NCI-H2081 treated with DMSO at 0.1 percent for 48 hours (cell line): ENCODE measurements at places on chromosomes 2 and 18.

DNA sequence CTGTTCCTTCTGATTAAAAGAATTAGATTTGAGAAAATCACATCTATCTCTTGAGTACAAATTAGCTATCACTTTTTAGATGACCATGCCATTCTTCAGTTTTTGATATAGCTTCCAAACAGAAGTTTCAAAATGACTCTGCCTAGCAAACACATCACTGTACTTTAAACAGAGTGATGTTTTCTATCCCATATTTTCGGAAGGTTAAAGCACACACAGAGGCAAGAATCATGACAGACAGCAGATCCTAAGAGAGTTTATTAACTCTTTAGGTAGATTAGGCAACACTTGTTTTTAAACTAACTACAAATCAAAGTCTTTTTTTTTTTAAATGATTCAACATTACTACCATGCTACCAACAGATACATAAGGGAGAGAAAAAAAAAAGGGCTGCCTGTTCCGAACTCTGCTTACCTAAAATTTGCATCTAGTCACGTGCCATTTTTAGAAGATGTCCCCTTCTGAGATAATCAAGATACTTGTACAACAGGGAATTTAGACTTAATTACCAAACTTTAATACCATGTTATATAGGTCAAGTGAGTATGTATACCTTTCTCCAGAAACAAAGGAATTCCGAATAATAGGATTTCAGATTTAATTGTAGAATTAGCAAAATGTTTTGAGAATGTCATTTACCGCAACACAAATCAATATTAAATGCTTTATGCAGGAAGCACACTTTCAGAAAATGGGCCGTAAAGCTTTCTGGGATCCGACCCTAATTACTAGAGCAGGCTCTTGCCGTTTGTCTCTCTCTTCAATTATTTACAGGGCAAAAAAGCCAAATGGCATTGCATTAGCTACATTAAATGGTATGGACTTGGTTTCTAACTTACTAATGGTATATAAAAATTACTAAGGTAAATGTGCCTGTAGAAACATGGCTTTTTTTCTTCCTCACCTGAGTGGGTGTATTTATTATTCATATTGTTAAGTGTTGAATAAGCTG lies 2.6 kb downstream of the RBMS1 start:
- DNase-seq, result no peak

DNA sequence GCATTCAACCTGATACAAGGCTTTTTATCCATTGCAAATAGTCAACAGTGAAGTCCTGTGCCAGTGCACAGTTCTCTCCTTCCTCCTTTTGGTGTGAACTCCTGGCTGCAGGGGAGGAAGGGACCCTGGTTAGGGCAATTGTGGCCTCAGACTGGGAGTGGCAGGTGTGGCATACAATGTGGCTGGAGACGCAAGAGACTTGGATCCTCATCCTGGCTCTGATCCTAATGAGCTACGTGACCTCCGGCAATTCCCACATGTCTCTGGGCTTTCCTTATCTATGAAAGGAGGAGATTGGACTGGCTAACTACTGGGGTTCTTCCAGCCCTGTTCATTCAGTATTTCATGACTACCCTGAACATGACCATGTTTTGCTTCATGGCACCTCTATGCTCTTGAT lies 10.5 kb upstream of the IL1A start:
- DNase-seq, result no peak

DNA sequence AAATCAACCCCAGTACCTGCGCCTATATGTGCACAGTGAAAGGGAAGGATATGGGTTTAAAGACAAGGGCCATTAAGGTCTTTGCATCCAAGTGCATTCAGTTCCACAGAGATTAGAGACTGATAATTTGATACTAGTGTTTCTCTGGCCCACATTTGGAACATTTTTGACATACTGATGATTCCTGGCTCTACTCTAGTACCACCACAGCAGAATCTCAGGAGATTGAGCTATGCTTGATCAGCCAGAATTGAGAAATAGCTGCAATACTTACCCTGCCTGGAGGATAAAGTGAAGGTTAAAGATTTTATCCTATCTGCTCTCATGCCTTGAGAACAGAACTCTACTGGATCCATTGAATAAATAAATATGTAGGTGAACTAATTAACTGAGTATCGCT lies 1267.8 kb downstream of the SUCLG1 start:
- no peak for DNase-seq

DNA sequence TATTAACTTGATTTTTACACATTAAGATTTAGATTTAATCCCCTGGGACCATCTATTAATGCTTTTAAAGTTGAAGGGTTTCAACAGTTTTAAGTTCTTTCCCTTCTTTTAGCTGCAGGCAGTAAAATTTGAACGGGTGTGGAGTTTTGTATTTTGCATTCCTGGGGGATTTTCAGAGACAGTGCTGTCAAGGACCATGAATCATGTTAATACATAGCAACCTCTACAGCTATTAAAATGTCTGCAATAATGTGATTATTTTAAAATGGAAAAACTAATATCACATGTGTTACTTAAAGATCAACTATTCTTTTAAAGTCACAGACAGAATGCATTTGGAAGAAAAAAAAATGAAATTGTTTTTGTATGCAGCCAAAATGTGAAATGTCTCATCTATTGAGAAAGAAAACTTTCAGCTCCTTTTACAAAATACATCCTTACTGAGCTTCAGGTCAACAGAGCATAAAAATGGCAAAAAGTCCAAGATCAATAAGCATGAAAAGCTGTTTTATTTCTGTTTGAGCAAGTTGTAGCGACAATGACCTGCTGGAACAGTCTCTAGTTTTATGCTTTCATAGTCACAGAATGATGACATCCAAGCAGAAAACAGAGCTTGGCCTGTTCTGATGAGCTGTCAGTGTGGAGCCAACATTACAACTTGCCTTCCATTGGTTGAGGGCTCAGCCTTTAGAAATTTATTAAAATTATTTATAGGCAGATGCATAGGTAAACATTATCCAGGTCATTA lies 21.6 kb upstream of the ZNF521 start:
- no peak for DNase-seq

DNA sequence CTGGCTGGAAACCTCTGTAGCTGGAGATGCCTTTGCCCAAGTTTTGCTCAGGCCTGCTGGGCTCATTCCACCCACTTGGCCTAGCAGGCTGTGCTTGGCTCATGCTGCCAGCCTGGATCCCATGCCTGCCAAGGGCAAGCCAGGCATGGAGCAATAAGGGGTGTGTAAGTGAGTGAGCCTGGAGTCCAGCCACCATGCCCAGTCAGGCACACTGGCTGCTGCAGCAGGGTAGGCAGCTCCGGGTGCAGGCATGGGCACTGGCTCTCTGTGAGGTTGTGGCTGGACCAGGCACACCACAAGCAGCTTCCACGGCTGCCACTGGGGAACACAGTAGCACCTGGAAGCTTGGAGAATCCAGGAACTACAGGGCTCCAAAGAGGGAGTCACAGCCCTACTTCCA lies 147.7 kb upstream of the HS6ST1 start:
- no peak for DNase-seq
